ENCODE measurements at places on chromosomes 3 and 15.
A peak's percentile ranks its signal among the peaks of the same experiment; 100 is the strongest.

GRCh38 chr3:98588065-98588464 is 5.3 kb downstream of the CPOX start:
- DNase-seq: no peak

GRCh38 chr15:51186891-51187290 is 92.2 kb upstream of the TNFAIP8L3 start:
- no peak for DNase-seq

DNA sequence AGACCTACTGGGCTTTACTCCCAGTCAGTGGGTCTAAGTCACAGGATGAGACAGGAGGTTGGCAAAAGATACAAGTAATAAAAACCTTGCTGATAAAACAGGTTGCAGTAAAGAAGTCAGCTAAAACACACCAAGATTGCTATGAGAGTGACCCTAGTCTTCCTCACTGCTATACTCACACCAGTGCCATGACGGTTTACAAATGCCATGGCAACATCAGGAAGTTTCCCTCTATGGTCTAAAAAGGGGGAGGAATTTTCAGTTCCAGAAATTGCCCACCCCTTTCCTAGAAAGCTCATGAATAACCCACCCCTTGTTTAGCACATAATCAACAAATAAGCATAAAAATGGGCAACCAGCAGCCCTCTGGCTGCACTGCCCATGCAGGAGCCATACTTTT is 966.7 kb upstream of the ROBO1 start:
- DNase-seq: no peak

- DNase-seq: no peak
Observed at GRCh38 chr3:133042778-133043177, 4.6 kb downstream of the TMEM108 start.

DNA sequence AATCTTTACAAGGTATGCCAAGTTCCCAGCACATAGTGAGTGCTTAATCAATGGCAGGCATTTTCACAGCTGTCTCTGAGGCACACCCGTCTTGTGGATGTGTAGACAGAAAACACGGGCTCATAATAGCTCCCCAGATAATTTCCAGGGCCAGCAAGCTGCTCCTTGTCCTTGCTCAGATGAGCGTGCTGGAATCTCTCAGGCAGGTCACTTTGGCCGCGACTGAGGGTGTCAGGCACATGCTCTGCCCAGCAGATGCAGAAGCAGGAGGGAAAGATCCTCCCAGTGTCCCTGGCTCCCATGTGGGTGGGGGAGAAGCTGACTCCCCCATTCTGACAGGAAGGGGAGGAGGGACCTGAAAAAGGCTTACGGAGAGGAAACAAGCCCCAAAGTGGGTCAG is 35.6 kb upstream of the SLC6A1 start:
- no peak for DNase-seq

GRCh38 chr3:112786002-112786590 is 60.6 kb downstream of the CD200R1L start:
- DNase-seq: no peak

DNA sequence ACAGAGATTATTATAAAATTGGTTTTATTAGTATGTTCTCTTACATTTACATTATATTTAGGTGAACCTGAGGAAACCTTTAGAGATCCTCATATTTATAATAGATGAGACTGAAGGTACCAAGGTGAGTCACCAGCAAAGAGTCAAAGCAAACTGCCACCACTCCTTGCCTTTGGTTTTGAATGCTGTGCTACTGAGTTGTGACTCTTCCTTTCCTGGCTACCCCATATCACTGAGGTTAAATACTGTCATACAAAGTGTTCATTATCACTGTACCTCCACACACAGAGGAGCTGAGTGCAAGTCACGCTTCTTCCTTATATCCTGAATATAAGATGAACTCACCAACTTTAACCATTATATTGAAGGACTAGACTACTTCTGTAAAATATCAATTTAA is 168.2 kb downstream of the CBLB start:
- DNase-seq: no peak

DNA sequence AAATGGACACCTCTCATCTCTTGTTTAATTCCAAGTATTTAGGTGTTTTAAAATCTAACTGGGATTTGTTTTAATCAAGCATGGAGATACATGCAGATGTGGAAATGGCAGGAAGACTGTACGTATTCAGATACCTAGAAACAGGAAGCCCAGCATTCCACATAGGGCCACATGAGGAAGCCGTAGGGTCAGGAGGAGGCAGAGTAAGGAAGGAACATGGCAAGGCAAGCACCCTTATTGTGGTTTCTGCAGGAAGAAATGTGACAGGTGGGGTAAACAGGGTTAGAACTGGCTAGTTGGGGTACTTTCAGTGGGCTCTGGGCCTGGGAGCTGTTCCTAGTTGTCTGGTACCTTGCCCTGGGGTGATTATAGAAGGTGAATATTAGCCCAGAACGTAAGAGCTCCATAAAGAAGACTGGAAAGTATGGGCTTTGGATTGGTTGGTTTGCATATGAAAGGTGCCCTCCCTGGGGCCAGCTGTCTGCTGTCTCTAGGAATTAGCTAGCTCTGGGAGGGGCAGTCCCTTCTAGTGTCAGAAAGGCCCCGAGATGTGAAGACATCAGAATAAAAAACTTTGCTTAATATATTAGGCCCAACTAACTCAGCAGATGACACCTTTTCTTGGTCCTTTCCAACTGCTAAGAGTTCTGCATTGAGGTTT is 107.7 kb upstream of the CADPS start:
- no peak for DNase-seq

DNA sequence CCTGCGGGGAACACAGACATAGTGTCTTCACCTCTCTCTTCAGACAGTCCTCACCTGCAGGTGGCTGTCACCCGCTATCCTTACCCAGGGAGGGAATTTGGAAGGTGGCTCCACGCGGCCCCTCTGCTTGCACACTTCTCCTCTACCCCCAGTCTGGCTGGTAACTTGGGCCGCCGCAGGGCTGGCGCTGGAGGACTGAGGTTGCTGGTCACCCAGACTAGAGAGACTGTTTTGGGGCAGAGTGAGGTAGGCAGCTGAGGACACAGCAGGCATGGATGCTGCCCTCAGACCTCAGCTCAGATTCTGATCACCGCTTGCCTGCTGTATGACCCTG is 12.6 kb upstream of the IQSEC1 start:
- DNase-seq: no peak

GRCh38 chr15:58731756-58732535 is 17.6 kb downstream of the ADAM10 start:
- no peak for DNase-seq

DNA sequence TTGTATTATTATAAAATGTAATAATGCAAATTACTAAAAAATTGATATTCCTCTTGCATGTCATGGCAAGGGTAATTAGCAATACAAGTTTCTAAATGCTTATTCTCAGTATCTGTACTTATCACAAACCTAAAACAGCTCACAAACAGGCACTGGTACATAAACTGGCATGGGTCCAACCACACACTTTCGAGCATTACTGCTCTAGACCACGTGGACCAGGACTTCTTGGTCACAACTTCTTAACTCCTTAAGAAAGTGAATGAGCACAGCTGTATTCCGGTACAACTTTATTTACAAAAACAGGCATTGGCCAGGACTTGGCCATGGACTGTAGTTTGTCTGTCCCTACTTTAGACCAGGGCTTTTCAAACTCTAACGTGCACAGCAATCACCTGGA is 173.3 kb downstream of the SUCLG2 start:
- no peak for DNase-seq

DNA sequence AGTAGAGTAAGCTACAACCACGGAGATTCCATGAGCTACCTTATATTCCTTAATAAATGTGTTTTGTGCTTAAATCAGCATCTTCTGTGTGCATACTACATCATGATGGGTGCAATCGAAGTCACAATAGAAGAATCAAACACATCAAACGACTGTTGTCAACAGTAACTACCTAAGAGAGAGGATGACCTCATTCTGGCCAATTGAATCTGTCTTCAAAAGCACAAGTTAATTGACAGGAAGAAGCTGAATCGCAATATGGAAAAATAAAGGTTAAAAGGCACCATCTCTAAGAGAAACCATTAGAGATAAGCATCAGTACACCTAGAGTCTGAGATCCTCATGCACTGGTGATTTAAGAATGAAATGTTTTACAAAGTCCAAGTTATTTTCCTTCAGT is 39.0 kb downstream of the CD200R1L start:
- no peak for DNase-seq

DNA sequence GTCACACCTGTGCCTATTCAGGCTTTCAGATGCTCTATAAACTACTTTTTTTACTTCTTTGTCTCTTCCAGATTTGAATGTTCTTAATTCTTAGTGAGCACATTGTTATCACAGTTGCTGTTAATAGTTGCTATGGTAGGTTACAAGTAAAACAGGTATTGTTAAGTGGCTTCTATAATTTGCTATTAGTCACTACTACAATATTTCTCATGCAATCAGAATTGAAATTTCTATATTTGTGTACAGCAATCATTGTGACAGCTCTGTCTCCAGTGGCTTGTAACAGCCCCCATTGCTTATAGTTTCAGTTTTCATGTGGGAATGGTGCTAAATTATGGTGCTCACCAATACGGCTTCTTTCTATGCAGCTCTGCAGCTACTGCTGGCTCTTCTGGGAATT is 318.4 kb upstream of the GOLIM4 start:
- DNase-seq: no peak

DNA sequence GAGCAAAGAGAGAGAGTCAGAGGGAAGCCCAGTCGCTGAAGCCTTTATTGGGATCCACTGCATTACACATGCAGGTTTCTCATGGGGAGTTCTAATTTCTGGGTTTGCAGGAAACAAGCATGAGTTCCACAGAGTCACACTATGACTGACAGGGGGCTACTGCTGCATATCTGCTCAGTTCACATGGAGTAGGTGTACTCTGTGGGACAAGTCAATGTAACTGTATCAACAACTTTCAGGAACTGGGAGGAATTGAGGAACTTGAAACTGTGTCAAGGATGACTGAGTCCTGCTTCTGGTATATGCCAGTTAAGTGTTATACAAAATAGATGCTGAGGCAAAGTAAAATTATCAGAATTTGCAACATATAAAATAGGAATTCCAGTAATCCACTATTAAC is 110.8 kb downstream of the NPAP1 start:
- DNase-seq: no peak

GRCh38 chr15:57565311-57565710 is 26.4 kb upstream of the MYZAP start:
- DNase-seq: peak; percentile 26

DNA sequence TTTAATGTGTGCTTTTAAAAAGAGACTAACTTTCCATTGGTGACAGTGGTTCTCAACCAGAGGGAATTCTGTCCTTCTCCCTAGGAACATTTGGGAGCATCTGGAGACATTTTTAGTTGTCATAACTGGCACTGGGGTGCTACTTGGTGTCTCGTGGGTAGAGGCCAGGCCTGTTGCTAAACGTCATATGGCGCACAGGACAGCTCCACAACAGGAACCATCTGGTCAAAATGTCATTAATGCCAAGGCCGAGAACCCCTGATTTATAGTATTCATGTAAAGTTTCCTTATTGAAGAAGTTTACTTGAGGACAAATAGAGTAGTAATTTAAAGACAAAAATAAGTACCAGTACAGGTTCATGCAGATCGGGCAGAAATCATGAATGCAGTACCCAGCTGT is 164.2 kb downstream of the FEZF2 start:
- no peak for DNase-seq

GRCh38 chr3:23706111-23706510 is 99.6 kb upstream of the UBE2E1 start:
- DNase-seq: no peak

- no peak for DNase-seq
Observed at GRCh38 chr15:33031324-33031821, 163.1 kb downstream of the FMN1 start.

- no peak for DNase-seq
Observed at GRCh38 chr3:177746337-177746933, 549.2 kb upstream of the TBL1XR1 start.

DNA sequence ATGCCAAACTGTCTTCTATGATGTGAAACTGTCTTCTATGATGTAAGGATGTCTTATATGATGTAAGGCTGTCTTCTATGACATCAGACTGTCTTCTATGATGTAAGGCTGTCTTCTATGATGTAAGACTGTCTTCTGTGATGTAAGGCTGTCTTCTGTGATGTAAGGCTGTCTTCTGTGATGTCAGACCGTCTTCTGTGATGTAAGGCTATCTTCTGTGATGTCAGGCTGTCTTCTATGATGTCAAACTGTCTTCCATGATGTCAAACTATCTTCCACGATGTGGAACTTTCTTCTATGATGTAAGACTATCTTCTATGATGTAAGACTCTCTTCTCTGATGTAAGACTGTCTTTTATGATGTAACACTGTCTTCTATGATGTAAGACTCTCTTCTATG is 27.9 kb downstream of the MGLL start:
- DNase-seq: no peak

- no peak for DNase-seq
Observed at GRCh38 chr3:172553526-172554252, 30.5 kb upstream of the TNFSF10 start.

- no peak for DNase-seq
Observed at GRCh38 chr3:95775486-95776094, 1038.8 kb upstream of the EPHA6 start.

DNA sequence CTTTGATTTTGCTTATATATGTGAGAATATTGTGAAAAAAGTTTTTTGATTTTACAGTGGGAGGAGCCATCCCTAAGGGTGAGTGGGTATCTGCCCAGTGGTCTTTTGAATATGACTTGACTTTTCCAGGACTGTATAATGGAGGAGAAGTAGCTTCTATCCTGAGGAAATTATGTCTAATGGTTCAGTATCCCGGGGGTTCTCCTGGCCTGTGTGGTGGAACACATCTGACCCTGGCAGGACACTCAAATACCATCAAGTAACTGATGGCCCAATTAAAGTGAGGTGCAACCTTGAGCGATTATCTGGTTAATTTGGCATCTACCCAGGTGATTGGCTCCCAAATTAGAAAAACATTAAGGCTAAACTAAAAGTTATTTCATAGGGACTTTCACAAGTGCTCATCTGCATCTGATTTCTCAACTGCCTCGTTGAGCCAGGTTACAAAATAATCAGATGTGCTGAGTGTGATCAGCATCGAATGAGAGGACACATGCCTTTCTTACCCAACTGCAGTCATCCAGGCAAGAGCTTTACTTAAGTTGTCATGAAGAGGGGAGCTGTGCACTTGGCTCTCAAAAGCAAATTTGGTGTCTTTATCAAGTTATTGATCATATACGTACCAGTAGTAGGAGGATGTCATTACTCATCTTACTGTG is 201.4 kb downstream of the IL5RA start:
- no peak for DNase-seq

DNA sequence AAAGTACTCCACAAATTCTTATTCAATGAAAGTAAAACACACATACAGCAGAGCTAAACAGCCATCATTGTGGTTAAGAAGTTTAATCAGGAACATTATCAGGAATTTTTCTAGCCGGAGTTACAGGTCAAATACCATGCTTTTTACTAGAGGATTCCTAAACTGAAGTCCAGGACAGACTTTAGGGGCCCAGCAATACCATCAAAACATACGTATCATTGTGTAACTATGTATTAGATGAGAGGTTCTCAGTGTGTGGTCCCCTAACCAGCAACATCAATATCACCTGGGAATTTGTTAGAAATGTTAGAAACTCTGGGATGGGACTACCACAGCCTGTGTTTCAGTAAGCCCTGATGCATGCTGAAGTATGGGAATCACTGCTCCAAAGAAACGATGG is 404.2 kb upstream of the IL12A start:
- no peak for DNase-seq
